Liver (tissue), 10 donors: ENCODE measurements at places on chromosomes 2 and 18. TPM values are rescaled to one million over a fixed set of nuclear protein-coding genes. Genes with fewer than 3 reads are reported as not detected.

FHL2 gene
- total RNA-seq, result 8.3 TPM

LHCGR gene
- not detected for total RNA-seq

ANKRD36B gene
- total RNA-seq, result 9.2 TPM

CCL20 gene
- total RNA-seq, result 1.0 TPM

CDCA7 gene
- total RNA-seq, result 7.9 TPM

CTAGE1 gene
- not detected for total RNA-seq

MXD1 gene
- 8.5 TPM for total RNA-seq

NAT8 gene
- 10.7 TPM for total RNA-seq

- no peak for DNase-seq
Observed at GRCh38 chr2:175730050-175730449, 272.0 kb downstream of the LNPK start.

- DNase-seq, result no peak
Observed at GRCh38 chr18:56003009-56003719, 415.2 kb upstream of the TCF4 start.

- DNase-seq, result no peak
Observed at GRCh38 chr2:133072837-133073694, 403.1 kb upstream of the LYPD1 start.

GRCh38 chr2:20444101-20444992, 2.5 kb upstream of the RHOB start:
- no peak for DNase-seq

GRCh38 chr2:12560618-12561017, 156.1 kb upstream of the TRIB2 start:
- no peak for DNase-seq

DNA sequence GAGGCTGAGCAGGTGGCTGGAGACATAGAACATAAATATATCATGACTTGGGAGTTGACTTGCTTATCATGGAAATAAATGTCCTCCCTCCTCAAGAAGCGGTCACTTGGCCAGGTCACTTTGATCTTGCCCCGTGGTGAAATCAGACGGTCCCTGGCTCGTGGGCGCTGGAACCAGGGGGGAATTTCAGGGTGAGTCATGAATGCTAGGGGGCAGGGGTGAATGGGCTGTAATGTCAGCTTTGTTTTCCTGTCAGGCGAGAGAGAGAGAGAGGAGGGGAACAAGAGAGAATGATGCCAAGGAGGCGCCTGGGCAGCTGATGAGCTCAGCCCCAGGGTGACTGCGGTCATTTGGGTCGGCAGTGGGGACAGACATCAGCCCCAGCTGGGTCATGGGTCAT, 47.7 kb downstream of the RRM2 start:
- DNase-seq, result no peak

- no peak for DNase-seq
Observed at GRCh38 chr2:174826051-174826450, 61.8 kb upstream of the CHRNA1 start.

GRCh38 chr18:48488388-48488850, 50.4 kb upstream of the CTIF start:
- peak; percentile 66 for DNase-seq

DNA sequence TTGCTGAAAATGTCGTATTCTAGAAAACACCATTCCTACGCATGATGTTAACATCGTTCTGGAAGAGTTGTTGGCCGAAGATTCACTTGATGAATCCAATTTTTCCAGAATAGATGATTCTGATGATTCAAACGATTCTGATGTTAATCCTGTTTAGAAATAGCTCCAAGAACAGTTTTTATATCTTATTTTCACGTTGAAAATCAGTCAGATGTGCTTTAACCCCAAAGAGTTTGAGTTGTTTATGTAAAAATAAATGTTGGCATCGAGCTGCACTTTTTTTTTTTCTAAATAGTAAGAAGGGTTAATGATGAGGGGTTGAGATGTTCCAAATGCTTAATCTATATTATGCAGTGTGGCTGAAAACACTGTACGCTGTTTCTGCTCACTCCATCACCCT, 99.9 kb upstream of the LINC00305 start:
- no peak for DNase-seq

DNA sequence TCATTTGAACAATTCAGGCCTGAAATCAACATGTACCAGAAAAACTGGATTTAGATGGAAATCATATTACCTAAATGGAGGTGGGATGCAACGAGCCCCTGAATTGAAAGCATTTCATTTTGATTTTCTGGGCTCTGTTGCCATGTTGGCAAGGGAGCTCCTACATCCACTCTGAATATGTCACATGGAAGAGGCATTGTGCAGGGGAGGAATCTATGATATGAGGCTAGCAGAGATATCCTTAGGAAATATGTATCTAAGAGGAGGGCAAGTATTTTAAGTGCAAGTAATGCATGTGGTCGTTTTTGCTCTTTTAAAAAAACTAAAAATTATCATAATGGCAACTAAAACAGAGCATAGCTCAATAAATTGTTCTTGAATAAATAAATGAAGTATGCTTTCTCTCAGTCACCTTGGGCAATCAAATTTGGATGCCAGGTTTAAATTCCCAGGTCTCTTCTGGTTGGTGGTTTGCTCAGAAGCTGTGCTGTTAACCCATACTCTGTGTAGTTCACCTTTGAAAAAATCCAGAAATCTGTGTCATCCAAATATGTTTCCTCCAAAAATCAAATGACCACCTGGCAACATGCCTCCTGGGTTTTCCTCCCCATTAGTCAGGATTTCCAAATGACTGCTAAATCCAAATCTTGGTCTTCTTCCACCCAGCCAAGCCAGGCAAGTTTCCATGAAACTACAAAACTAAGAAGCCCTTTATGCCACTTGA, 6.5 kb upstream of the LGALSL start:
- no peak for DNase-seq

DNA sequence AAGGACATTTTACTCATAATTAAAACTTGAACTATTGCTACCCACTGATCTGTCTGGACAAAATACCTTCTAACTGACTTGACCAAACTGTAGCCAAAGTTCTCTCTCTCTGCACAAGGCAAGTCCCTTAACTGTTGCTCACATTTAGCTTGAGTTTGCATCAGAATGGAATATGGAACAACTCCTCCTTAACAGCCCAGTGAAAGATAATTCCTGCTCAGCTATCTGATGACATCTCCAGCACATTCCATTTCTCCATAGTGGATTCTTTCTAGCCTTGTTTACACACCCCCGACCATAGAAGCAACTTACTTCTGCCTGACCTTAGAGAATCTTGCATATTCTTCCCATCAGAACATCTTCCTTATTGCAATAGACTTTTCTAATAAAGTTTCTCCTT, 317.2 kb upstream of the CDH2 start:
- no peak for DNase-seq

DNA sequence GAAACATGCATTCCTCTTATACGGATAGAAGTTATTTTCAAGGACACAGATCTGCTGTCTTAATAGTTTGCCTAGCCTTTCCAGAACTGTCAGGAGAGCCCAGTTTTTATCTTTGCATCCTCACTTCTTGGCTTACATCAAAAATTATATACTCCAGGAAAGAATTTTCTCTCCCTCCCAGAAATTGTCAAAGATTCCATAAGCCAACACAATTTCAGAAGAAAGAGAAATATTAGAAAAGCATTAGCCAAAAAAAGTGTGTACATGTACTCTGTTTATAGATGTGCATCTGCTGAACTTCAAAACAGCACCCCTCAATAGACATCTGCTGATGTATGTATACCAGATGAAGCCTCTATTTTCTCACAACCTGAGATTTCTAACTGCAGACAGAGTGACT, 210.4 kb downstream of the METTL4 start:
- no peak for DNase-seq

DNA sequence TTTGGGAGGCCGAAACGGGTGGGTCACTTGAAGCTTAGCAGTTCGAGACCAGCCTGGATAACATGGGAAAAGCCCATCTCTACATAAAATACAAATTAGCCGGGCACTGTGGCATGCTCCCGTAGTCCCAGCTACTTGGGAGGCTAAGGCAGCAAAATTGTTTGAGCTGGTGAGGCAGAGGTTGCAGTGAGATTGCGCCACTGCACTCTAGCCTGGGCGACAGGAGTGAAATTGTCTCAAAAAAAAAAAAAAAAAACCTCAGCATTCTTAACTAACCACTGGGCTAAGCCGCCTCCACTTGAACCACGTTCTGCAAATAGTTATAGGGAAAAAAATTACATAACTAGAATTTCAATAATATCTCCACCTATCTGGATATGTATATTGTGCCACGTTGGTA, 2.3 kb downstream of the FOXI3 start:
- no peak for DNase-seq

DNA sequence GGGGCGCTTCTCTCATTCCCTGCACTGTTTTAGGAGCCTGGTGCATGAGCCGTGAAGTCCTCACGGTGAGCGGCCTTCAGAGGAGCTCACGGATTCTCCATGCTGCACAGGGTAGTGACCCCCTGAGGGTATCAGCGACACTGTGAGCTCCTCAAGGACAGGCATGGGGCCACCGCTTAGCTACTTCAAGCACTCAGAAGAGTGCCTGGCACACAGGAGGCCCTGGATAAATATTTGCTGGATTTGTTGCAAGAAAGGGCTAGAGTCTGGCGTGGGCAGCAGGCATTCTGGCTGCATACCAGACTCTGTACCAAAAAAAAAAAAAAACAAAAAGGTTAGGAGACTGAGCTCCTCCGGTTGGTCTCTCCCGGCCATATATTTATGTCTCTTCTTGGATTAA, 5.7 kb upstream of the MBP start:
- DNase-seq, result no peak

- no peak for DNase-seq
Observed at GRCh38 chr2:128738446-128739110, 419.9 kb upstream of the HS6ST1 start.

- no peak for DNase-seq
Observed at GRCh38 chr18:12796448-12796847, 87.6 kb downstream of the PTPN2 start.

DNA sequence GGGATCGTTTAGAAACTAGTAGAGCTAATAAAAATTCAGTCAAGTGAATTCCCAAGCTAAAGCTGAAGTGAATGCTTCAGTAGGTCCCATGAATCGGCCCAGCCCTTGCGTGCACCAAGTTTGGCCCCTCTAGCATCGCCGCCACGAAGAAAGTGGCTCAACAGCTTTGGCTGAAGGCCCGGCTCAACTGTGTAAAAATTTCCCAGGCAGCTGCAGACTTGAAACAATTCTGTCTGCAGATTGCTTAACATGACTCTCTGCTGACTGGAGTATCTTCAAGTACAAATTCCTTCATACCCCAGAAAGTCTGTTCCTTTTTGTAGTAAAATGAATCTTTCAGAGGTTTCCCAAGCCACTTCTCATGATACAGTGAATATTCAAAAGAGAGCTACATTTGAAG, 32.7 kb downstream of the ALMS1 start:
- no peak for DNase-seq

- no peak for DNase-seq
Observed at GRCh38 chr2:177530561-177530960, 138.0 kb downstream of the AGPS start.

GRCh38 chr2:85523903-85524335, 15.0 kb upstream of the MAT2A start:
- no peak for DNase-seq

DNA sequence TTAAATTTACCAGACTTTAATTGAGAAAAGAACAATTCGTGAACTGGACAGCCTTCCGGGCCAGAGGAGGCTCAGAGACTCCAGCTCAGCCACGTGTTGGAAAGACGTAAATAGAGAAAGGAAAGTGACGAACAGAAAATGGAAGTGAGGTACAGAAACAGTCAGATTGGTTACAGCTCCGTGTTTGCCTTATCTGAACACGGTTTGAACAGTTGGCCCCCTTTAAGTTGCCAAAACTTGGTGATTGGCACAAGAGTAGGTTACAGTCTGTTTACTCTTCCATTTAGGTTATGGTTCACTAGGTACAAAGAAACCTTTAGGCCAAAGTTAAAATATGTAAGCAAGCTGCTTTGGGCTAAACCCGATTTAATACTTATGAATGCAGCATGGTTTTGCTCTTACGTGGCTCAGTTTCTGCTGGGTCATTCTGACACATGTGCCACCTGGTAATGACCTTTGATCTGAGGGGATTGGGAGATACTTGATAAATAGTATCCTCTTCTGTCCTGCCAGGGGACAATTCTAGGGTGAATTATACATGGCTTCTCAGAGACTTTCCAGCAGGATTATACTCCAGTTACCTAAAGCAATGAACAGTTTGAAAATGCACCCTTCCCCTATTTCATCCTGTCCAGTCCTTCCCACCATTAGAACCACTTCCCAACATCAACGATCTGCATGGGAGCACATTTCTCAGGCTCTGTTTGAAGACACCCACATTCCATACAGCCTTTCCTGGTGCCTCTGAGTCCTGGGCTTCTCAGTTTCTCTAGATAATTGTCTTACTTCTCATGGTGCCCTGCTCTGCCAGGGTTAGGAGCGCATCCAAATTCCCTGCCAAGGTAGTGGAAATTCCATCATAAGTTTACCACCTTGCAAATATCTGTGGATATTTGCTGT, 65.1 kb upstream of the TGIF1 start:
- no peak for DNase-seq

GRCh38 chr2:218755567-218756404, 26.2 kb upstream of the CYP27A1 start:
- DNase-seq, result peak; percentile 58

- DNase-seq, result no peak
Observed at GRCh38 chr2:14524041-14524802, 108.3 kb upstream of the LRATD1 start.

DNA sequence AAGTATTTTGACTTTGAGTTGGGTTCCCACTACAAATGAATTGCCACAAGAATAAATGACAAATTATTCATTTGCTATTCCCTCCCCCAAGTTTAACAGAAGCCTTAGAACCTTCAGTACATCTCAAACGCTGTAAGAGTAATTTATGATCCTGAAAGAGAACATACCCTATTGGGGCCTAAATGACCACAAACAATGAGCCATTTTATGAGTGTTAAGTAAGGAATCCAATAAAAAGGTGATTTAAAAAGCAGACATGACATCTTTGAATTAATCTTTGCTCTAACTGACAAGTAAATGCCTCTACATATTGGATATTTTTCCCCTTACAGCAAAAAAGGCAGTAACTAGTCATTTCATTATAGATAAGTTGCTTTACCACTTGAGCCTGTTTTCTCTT, 136.9 kb downstream of the NRXN1 start:
- DNase-seq, result no peak

GRCh38 chr2:44615950-44616518, 254.3 kb downstream of the CAMKMT start:
- DNase-seq, result no peak

DNA sequence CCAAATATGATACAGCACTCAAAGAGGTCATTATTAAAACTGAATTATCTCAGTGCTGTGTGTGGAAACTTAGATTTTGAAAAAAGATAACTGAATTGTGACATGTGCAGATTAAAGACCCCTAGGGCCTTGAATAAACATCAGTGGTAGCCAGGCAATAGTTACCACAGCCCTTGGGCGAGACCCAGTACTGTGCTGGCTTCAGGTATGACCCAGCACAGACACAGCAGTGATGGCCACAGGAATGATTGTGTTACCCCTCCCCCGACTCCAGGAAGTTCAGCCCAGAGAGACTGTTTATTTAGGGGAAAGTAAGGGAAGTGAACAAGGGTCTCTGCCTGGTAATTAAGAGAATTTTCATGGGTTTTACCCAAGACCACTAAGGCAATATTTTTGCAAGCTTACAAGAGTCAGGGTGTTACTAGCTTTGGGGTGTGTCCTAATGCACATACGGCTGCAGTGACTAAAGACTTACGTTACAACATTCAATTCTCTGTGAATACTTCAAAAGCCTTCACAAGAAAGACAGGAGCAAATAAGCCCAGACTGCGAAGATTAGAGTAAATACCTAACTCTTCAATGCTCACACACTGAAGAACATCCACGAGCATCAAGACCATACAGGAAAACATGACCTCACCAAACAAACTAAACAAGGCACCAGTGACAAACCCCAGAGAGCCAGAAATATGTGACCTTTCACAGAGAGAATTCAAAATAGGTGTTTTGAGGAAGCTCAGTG, 28.2 kb upstream of the ITGAV start:
- DNase-seq, result no peak

GRCh38 chr2:216774620-216775019, 79.3 kb upstream of the IGFBP5 start:
- no peak for DNase-seq
